Immature natural killer cell (primary cell): ENCODE measurements at places on chromosomes 13 and 19. TPM values are rescaled to one million over a fixed set of nuclear protein-coding genes. Genes with fewer than 3 reads are reported as not detected.

The THSD1 gene
- polyA plus RNA-seq: 0.08 TPM

- DNase-seq: no peak
Measured at GRCh38 chr13:93996481-93996880, 483.0 kb downstream of the DCT start.

The LYL1 gene
- 2.1 TPM for polyA plus RNA-seq

DNA sequence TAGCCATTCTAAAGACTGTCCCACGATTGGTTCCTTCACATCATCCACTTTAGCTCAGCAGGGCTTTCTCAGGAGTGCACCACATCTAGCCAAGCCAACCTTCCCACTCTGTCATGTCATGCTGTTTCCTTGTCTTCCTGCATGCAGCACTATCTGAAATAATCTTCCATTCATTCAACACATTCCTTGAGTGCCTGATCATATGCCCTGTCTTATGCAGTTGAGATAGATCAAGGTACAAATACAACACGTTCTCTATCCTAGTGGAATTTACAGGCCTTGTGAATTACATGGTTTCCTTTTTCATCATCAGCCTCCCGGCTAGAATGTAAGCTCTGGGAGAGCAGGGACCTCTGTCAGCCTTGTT lies 6.8 kb upstream of the MRPS31 start:
- no peak for DNase-seq

The NCR1 gene
- 34.1 TPM for polyA plus RNA-seq

The FFAR3 gene
- polyA plus RNA-seq: not detected

The ZNF888 gene
- polyA plus RNA-seq: 1.9 TPM

The WIZ gene
- not detected for polyA plus RNA-seq

DNA sequence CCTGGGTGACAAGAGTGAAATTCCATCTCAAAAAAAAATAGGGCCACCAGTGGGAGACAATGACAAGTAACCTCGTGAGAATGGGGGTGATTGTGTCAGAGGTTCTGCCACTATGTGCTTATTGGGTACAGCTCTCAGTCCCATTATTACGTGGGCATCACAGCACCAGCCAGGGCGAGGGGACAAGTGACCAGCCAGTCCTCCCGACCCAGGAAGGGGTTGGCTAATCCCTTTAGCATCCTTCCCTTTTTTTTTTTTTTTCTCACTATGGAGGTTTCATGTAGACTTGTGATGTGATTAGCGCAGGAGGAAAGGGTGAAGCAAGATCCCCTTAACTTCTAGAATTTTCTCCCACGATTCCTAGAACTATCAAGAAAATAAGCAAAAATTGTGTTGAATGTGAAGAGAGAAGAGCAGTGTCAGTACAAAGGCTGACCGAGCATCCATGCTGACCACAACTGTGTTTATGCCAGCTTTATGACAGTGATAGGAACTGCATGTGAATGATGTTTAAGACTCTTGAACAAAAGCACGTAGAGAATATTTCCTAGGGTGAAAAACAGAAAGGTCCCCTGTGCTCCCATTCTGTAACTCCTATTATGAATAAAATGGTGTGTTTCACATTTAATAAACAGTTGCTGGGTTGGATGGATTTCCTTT lies 50.0 kb downstream of the ALOX5AP start:
- DNase-seq: no peak

DNA sequence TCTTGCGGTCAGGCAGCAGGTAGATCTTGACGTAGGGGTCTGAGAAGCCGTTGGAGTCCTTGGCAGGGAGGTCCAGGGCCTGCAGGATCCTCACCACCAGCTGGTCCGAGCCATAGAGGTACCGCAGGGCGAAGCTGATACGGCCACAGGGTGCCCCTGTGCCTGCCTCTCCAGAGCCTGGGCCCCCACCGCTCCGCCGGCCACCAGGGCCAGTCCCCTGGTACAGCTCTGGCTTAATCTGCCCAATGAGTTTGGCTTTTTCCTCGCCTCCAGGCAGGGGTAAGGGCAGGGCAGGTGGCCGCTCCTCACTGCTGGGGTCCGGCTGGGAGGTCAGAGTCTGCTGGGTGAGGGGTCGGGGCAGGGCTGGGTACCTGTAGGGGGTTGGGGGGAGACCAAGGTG lies 9.9 kb downstream of the SYT3 start:
- no peak for DNase-seq

GRCh38 chr13:40648040-40648439 lies 18.4 kb downstream of the FOXO1 start:
- no peak for DNase-seq

GRCh38 chr19:55493052-55493644 lies 4.9 kb downstream of the SSC5D start:
- DNase-seq: no peak

The PPFIA3 gene
- not detected for polyA plus RNA-seq
